HFF-Myc (cell line): ENCODE measurements at places on chromosomes 3 and 15.

GRCh38 chr15:89758981-89759380 lies 7.9 kb upstream of the MESP1 start:
- DNase-seq: no peak

- no peak for DNase-seq
Measured at GRCh38 chr3:49791571-49791970, 5.2 kb upstream of the IP6K1 start.

- DNase-seq: no peak
Measured at GRCh38 chr15:87955284-87955909, 301.1 kb downstream of the NTRK3 start.

GRCh38 chr15:29285386-29285785 lies 15.8 kb upstream of the NSMCE3 start:
- DNase-seq: no peak

- no peak for DNase-seq
Measured at GRCh38 chr3:16917256-16917935, 32.6 kb downstream of the PLCL2 start.

DNA sequence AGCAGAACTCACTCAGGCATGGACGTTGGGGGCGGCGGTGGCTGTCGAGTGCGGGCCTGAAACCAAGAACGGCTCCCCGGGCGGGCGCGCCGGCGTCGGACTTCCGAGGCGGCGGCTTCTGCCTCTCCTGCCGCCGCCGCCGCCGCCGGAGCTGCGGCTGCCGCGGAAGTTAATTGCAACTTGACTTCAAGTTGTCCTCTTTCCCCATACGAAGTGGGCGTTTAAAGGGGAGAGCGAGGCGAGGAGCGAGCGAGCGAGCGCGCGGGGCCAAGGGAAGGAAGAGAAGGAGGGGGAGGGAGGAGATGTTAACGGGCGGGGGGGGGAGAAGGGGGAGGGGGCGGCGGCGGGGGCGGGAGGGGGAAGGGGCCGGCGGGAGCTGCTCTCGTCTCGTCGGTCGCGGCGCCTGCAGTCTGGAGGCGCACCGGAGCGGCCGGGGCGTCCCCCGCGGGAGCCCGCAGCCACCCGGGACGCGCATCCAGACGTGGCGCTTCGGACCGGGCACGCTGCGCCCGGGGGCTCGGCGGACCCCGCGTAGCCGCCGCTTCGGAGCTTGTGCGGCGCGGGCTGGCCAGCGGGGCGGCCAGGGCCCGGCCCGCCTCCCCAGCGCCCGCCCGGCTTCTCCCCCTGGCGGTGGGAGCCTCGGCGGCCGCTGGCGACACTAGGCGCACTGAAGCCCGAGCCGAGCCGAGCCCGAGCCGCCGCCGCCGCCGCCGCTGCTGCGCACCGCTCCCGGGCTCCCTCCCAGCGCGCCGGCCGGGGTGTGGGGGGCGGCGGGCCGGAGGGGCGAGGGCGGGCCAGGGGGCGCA lies 19.7 kb upstream of the SATB1 start:
- no peak for DNase-seq

DNA sequence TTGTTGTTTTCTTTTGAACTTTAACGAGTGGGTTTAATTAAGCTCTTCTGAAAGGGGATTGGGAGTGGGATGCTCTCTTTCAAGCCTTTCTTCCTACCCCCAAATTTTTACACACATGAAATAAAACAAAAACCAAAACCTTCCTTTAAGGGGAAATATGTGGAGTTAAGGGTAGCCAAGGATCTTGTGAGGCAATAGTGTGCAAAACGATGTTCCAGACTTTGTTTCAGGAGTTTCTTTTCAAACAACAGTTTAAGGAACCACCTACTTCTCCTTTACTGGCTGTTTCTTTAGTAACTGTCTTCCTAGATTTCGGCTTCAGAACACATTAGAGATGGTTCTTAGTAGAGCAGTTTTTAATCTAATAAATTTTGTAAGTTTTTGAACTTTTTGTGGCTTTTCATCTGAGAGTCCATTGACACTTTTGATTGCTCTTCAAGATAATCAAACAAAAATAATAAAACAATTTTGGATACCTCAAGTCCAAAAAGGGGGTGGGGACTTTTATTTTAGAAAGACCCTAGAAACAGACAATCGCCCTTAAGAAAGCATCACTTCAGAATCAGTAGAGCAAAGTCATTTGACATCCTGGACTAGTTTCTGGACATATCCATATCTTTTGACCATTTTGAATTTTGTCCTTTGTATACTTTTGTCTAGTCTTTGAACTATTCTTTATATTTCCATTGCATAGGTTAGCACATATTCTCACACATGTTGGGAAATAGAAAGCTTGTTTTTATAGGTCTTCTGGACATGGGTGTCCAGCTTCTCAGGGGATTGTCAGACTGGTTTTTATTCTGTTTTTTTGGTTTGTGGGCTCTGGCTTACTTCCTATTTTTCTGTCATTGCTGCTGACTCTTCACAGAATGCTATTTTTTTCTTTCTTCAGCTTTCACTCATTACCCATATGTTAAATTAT lies 6.0 kb downstream of the DIPK2A start:
- no peak for DNase-seq

GRCh38 chr3:194725346-194725745 lies 39.7 kb downstream of the FAM43A start:
- no peak for DNase-seq

GRCh38 chr3:116836286-116836685 lies 126.7 kb downstream of the TUSC7 start:
- no peak for DNase-seq

- DNase-seq: no peak
Measured at GRCh38 chr3:72341920-72342319, 506.3 kb downstream of the SHQ1 start.

- no peak for DNase-seq
Measured at GRCh38 chr15:63481105-63481810, 23.1 kb upstream of the USP3 start.

DNA sequence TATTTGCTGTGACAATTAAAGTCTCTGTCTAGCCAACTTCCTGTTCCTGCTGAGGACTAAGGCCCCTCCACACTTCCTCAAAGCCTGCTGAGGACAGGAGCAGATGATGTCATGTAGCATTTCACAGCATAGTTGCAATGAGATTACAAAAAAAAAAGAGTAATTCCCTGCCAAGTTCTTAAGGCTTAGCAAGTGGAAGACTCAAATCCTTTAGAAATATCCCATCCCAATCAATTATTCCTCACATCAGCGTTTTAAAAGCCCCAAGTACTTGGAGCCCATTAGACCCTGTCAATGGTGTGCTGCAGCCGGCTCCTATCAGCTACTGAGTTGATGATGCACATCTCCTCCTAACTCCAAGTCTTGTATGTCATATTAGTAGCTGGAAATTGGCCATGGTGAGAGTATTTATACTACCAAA lies 51.7 kb downstream of the TRANK1 start:
- DNase-seq: no peak

DNA sequence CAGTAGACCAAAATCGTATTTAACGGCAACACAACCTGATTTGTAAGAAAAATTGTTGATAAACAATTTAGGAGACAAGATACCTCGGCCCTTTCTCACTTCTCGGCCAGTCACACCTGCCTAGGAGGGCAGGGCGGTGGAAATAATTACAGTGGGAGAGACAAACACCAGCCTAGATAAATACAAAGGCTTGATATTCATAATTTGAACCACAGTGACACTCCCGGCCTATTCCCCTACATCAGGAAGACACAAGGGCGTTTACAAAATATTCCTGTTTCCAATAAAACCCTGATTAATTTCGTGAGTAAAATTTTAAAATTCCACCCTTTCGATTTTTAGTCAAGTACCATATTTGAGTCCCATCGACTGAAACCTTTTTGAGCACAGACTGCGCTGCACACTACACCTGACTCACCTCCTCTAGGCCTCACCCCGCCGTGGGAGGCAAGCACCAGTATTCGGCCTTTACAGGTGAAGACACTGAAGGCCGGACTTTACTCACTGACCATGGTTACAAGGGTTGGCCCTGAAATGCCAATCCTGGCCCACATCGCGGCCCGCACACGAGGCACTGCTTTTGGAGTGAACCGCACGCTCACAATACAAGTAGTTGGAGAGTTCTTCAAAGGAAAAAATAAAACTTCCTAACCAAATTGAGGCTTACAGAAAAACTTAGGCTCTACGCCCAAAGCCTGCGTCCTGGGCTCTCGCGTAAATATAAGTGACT lies 794 bp downstream of the ARPP19 start:
- no peak for DNase-seq

- no peak for DNase-seq
Measured at GRCh38 chr3:72261566-72262564, 476.9 kb upstream of the PROK2 start.

- DNase-seq: no peak
Measured at GRCh38 chr15:83250781-83251180, 33.7 kb downstream of the BNC1 start.

DNA sequence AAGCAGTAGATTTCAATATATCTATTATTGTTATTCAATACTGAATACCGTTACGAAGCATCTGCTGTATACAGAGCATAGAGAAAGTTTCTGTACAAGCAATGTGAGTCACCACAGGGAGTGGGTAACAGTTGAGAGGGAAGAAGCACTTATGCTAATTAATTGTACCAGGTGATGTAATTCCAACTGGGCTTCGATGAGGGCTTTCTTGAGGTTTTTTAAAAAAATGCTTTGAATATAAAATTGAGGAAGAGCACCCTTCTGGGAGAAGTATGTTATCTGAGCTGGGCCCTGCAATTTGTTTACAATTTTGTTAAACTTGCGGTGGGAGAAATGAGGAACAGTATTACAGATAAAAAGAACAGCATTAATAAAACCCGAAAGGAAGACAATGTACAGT lies 197.9 kb downstream of the TPRG1 start:
- no peak for DNase-seq

DNA sequence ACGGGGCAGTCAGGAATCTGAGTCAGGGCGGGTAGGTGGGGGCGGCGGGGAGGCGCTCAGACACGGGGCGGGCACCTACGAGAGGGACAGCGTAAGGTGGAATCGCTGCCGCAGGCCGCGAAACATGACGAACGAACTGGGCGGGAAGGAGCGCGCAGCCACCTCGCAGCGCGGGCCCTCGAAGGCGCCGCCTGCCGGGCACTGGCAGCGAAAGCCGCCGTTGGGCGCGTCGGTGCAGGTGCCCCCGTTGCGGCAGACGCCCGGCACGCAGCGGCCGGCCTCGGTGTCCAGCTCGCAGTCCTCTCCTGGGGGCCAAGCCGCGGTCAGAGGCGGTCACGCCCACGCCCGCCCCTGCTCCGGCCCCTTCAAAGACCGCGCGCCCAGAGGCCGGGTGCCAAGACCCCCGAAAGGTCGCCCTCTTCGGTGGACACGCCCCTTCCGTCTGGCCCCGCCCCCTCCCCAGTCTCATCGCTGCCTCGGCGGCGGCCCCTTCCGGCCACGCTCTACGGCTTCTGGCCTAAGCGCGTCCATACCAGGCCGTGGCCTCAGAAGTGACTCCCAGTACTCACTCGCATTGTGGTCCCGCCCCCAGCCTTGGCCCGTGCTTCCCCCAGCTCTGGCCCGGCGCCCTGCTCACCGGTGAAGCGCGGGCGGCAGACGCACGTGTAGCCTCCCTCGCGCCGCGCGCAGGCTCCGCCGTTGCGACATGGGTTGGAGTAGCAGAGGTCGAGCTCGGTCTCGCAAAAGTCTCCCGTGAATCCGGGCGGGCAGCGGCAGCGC lies 6.4 kb downstream of the CELSR3 start:
- no peak for DNase-seq

DNA sequence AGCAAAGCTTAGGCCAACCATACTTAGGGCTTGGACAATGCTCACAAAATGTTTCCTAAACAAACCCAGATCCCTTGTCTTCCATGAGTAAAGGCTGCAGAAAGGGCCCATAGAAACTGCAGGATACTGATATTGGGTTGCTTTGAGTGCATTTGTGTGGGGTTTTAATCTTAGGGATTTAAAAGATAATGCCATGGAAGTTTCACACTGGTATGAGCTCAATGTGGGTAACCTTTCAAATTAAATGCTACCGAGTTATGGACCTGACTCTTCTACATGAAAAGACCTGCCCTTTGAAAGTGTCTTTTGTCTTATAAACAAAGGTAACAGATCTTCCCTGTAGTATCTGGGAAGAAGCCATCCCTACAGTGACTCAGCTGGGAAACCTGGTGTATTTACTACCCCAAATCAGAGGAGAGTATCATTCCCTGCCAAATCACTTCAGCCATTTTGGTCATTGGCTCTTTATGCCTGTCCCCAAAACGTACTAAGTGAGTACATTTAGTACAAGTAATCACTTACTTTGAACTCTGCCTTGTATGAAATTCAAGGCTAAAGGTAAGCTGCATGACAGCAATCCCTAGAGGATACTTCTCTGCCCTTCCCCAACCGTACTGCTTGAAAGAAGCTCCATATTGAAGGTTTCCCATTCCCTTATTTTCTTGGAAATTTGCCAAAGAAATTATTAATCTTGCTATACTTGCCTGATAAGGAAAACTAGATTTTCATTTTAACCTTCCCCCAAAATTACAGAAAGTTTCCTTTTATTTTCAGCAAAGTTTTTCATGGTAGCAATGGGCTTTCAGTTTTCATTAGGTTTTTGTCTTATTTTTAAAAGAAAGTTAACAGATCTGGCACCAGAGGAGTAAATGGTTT lies 7.2 kb downstream of the TM4SF1 start:
- DNase-seq: no peak

DNA sequence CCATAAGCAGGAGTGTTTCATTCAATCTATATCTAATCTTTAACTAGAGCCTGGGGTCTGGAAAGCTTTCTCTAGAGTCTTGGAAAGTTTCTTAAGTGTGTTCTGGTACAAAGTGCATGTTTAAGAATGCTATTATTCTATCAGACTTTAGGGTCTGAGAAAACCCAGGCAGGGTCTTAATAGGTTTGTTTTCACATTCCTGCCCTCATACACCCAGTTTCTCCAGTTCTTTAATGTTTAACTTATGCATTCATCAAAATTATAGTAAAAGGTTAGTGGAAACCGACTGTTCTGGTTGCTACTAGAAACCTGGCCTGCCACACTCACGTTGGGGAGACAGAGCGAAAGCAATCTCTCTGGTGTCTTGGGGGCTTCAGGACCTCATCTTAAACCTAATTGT lies 102.9 kb upstream of the WDR72 start:
- no peak for DNase-seq

DNA sequence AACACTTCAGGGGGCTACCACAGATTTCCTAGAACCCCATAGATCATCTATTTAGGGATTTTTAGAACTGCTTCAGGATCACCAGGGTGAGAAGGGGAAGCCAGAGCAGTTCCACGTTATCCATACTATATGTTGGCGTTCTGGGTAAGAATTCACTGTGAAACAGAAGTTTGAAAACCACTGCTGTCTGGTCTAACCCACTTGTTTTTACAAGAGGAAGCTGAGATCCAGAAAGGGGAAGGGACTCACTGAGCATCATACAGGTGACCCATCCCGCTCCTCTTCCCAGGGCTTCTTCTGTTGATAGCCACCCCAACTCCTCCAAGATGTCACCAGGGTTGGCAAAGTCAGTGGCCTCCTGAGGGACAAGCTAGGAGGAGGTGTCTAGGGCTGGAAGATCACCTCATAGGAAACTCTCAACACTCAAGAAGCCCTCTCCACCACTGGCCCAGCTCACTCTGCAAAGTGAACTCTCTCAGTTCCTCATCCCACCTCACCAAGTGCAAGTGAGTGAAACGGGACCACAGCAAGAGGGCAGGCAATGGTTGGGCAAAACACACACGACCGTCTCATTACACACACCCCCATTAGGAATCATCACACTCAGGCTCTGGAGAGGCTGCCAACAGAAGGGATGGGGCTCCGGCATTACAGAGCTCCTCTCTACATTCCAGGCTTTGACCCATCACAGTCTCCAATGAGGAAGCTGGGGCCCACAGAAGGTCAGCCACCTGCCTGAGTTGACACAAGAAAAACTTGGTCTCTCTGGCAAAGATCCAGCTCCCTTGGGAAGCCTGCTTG lies 1.8 kb downstream of the DAPK2 start:
- DNase-seq: no peak

- no peak for DNase-seq
Measured at GRCh38 chr15:92817339-92817886, 82.7 kb upstream of the CHD2 start.
